ENCODE measurements at places on chromosomes 13 and 19. TPM values are rescaled to one million over a fixed set of nuclear protein-coding genes. Genes with fewer than 3 reads are reported as not detected.

Gene HIPK4
- not detected for total RNA-seq

Gene ZNF154
- total RNA-seq = 5.3 TPM

Gene SIAH3
- total RNA-seq = not detected

Gene MYBPC2
- not detected for total RNA-seq

Gene PTH2
- not detected for total RNA-seq

Gene WASF3
- 12.2 TPM for total RNA-seq

All from smooth muscle cell of trachea (primary cell).